ENCODE measurements at places on chromosomes 11 and 22.

GRCh38 chr11:130518164-130518680, 69.8 kb downstream of the ADAMTS15 start:
- DNase-seq = no peak

DNA sequence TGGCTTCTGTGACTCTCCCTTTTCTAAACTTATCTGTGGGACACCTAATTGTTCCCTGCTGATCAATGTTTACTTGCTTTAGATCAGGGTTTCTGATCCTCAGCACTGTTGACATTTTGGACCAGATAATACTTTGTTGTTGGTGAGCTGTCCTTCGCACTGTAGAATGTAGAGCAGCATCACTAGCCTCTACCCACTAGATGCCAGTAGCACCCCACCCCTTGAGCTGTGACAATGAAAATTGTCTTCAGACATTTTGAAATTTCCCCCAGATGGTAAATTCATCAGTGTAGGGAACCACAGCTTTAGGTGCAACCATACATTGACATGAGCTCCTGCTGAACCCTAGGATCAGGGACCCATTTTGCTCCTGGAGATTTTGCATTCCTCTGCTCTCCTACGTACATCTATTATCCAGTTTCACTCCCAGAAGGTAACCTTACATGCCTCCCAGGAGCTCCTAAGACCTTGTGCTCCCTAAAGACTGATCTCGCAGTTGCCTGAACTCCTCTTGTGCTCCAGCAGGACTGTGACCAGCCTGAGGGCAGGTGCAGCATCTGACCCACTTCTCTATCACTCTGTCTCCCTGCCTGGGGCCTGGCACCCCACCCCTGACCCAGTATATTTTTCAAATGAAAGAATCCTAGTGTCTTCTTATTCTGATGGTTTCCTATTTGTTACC, 107.8 kb downstream of the FAR1 start:
- DNase-seq = no peak

GRCh38 chr11:35170503-35170902, 31.5 kb downstream of the CD44 start:
- no peak for DNase-seq

DNA sequence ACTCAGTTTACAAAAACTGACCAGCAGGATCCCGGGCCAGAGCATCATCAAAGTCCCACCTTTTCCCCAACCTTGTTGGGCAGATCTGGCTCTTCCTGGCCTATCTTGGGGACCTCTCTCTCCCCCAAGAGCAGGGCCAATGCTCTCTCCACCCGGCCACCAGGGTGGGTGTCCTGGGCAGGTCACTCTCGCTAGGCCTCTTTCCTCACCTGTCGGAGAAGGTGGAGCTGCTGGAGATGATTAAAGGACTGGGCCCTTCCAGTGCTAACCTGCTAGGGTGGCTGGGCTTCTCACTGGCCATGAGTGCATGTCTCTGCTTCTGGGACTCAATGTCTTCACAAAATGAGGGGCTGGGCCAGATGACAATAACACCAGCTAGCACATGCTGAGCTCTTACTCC, 2.9 kb upstream of the CAPN5 start:
- no peak for DNase-seq

GRCh38 chr11:94597896-94598295, 30.7 kb downstream of the PIWIL4 start:
- no peak for DNase-seq

DNA sequence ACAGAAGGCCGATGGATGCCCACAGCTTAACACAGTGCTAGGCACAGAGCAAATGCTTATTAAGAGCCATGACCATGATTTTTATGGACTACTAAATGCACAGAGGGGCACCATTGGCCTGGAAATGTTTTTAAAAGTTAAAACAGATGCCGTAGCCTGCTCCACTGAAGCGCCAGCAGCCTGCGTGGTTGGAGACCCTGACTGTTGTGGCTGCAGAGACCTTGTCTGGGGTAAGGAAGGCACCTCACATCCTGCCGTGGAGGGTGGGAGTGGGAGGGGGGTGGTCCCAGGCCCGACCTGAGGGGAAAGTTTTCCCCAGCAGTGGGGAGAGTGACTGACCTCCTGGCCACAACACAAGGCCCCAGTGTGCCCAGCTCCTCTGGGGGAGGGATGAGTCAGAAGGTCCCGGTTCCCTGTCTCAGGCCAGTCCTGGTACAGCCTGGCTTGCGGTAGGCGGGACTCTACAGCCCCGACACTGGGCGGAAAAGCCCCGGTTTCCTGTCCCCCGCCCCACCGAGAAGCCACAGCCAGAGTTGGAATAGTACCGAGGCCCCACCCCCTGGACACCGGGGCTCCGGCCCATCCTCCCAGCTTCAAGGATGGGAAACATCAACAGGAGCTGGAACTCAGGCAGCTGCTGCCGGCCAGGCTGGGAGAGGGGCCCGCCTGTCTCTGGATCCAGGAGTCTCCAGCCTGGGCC, 7.0 kb downstream of the CHST1 start:
- no peak for DNase-seq

GRCh38 chr11:110038201-110038600, 55.0 kb upstream of the ZC3H12C start:
- no peak for DNase-seq

DNA sequence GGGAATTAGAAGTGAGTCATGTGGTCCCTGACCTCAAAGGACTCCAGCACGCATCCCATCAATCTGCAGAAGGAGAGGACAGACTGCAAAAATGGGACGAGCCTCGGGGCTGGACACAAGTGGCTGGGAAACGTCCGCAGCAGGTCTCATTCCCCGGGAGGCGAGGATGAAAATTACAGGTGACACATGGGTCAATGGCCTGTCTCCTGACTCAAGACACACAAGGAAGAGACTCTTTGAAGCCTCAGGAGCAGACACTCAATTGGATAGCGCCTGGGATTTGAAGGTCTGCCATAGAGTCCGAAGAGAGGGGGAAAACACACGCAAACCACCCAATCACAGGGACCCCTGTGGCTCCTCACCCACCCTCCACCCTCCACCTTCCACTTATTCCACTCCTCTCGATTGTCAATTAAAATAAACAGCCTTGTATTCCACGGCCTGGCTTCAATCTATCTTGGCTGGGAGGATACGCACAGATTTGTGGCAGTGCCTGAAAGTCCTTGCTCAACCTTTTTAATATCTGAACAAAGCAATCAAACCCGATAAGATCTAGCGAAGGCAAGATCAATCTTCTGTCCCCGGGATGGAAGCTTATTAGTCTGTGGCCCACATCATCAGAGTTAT, 101.8 kb upstream of the CADM1 start:
- DNase-seq = no peak

DNA sequence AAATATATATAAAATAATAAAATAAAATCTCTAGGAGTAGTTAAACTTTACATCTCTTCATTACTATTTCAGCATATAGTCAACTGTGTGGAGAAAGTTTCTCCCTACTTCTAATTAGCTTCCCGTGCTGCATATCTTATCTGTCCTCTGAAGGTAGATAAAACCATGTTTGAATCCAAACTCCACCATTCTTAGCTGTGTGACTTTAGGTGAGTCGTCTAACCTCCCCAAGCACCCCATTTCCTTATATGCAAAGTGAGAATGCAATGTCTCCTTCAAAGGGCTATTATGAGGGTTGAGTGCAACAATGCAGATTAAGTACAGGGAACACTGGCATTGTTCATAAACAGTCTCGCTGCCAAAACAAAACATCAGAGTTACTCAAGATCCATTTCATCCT, 80.8 kb upstream of the DRD2 start:
- DNase-seq = no peak

DNA sequence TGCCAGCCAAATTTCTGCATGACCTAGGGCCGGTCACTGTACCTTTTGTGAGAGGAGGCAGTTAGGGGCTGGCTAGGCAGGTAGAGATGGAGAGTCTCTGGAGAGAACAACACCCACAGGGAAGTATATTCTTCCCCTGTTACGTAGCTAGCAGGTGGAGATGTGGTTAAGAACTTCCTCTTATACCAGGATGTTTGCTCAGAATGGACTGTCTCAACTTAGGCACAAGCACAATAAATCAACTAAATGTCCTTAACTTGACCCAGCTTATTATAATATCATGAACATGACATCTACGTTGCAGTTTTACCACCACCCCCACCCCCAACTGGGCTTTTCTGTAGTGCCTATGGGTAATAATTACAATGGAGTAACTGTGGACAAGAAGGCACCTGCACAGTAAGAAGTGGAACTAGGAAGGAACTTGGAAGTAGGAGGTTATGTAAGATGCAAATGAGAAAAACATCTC, 60.7 kb upstream of the MPEG1 start:
- peak; percentile 79 for DNase-seq

GRCh38 chr11:73950869-73951710, at the start of gene DNAJB13:
Gene DNAJB13, plus strand, starts transcription at chr11:73951026. Its CDS starts 44 bp downstream, at chr11:73951070.
- no peak for DNase-seq

GRCh38 chr11:69666752-69667536, 8.2 kb downstream of the LTO1 start:
- DNase-seq = no peak

GRCh38 chr22:43205261-43205691, 18.3 kb upstream of the TTLL12 start:
- no peak for DNase-seq

DNA sequence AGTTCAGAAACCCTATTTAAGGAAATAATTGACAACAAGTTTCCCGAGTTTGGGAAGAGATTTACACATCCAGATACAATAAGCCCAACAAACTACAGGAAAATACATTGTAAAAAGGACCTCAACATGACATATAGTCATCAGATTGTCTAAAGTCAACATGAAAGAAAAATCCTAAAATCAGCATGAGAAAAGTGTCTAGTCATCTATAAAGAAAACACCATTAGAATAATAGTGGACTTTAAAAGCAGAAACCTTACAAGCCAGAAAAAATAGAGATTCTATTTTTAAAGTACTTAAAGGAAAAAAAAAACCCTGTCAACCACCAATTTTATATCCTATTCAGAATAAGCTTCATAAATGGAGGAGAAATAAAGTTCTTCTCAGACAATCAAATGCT, 1.4 kb upstream of the OR5B2 start:
- DNase-seq = no peak

DNA sequence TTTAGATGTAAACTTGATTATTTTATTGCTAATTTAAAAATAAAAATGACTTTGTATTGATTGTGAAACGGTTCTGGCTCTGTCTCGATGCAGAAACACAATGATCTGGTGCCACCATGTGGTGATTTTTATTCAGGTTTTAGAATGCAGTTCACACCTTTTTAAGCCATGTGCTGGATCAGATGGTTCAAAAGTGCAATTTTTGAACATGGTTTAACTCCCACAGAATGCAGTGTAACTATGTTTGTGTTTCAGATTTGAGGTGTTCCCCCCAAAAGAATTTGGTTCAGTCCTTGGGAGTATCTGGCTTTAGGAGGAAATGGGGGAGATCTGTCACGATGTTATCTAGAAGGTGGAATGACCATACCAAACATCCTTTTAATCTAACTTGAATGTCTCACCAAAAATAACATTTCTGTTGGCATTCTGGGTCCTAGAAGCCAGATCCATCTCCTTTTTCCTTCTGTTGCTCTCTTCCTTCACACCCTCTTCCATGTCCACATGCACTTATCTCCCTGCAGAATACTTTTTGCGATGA, 7.9 kb downstream of the MRPL16 start:
- peak; percentile 3 for DNase-seq

DNA sequence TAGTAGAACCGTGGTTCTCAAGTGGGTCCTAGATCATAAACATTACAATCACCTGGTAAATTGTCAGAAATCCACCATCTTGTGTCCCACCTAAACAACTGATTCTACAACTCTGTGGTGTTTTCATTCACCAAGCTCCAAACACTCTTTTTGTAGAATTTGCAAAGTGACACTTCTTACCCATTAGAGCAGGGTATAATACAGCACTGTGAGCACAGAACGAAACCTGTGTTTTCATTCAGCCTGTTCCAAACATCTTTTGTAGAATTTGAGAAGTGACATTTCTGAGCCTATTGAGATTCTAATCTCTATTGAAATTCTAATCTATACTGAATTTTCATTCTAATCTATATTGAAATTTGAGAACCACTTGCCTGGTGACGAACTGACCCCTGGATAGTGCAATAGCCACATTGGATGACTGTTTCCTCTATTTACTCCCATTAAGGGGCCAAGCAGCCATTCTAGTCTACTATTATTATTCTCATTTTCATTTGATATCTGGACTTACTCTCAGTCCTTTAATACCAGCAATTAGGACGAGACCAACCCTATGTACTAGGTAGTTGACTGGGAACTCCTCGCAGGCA, 616.6 kb downstream of the LRRC4C start:
- no peak for DNase-seq

DNA sequence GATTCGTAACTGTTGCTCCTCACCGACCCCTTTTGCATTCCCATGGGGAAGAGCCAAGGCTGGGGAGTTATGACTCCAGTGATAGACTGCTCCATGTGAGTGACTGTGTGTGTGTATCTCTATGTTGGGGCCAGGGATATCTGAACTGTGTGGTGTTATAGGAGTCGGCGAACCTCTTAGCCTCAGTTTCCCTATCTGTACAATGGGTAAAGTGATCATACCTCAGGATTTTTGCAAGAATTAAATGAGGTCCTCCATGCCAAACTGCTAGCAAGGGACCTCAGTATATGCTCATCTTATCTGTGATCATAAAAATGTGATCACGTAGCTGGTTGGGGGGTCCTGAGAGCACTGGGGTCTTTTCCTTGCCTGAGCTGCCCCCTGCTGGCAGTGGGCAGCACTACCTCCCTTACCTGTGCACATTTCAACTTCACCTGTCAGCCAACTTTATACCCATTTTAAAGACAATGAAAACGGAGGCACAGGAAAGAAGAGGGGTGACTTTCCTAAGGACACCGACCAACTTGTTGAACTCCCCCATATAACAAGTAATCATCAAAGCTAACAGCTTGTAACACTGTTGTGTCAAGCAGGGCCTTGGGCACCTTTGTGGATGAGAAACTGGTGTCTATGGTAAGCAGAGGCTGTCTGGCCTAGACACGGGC, 1.4 kb upstream of the DPP3 start:
- DNase-seq = no peak

- no peak for DNase-seq
Measured at GRCh38 chr11:58574881-58575280, 775 bp downstream of the LPXN start.

- no peak for DNase-seq
Measured at GRCh38 chr11:132126973-132127899, 756.8 kb downstream of the NTM start.

DNA sequence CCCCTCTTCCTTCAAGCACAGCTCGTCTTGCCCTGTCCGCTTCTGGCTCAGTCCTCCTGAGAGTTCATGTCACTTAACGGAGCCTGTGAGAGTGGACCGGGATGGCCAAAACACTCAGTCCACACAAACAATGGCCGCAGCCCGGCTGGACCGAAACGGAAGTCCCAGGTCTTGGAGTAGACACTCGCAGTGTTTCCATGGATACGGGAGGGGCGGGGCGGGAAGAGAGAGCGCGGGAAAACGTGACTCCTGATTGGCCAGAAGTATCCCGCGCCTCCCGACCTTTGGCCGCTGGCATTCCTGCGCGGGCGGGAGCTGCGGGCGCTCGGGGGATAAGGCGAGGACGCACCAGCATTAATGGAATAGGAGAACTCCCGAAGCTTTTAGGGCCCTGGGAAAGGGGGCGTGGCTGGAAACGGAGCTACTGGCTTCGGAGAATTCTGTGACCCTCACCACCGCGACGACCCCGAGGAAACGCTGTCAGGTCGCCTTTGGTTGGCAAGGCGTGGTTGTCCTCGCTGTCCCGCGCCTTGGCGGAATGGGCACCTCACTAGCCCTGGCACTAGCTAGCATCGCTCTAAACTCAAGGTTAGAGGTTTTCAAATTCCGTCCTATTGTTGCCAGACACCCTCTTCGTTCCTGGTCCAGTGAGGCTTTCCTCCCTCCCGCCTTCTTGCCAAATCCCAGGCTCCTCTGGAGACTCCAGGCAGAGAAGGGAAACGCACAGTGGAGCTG, at the start of the genes NLRP14 and ZNF214:
Gene NLRP14 (plus strand): TSS at position 297 of the 735 bp plus-strand sequence. CDS start 18,108 bp downstream, outside the sequence.
Gene ZNF214 (minus strand): TSS at position 164 of the 735 bp plus-strand sequence. CDS start 17,511 bp downstream, outside the sequence.
- peak; percentile 7 for DNase-seq

GRCh38 chr11:107770551-107770951, 58.7 kb upstream of the SLN start:
- DNase-seq = no peak

Data from GM12864 (cell line).